ENCODE measurements at places on chromosomes 4 and X.
A peak's percentile ranks its signal among the peaks of the same experiment; 100 is the strongest.

- DNase-seq, result no peak
Measured at GRCh38 chr4:186560647-186561046, 5.3 kb upstream of the MTNR1A start.

DNA sequence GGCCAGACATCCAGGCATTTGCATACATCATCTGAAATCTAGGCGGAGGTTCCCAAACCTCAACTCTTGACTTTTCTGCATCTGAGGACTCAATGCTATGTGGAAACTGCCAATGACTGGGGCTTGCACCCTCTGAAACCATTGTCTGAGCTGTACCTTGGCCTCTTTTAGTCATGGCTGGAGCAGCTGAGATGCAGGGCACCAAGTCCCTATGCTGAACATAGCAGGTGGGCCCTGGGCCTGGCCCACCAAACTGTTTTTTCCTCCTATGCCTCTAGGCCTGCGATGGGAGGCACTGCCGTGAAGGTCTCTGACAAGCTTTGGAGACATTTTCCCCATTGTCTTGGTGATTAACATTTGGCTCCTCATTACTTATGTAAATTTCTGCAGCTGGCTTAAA, 22.7 kb downstream of the PBDC1 start:
- DNase-seq, result no peak

GRCh38 chr4:84901173-84901572, 65.3 kb downstream of the WDFY3 start:
- DNase-seq, result no peak

- DNase-seq, result no peak
Measured at GRCh38 chr4:182174979-182175378, 68.2 kb upstream of the TENM3 start.

- no peak for DNase-seq
Measured at GRCh38 chr4:24888475-24889344, 24.1 kb downstream of the CCDC149 start.

DNA sequence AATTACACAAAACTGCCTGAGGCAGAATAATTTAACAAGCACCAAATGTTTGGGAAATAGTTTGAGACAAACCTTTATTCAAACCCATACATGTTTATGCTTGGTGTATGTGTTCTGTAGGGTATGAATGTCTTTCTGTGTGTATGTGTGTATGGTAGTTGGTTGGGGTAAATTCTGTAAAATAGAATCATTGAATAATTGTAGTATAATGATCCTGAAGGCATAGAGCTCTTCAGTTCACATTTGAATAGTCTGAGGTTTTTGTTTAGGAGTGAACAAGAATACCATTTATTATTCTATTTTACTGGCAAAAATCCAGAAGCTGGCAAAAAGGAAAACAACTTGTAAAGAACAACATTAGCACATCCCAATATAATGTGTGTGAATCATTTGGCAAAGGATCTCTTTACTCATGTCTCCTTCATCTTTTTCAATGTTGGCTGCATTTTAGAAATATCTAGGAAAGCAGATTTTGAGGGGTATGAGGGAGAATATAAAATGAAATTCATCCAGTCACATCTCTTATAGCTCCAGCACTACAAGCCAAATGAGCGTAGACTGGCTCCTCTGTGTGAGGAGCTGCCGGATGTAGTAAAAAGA, 360.0 kb downstream of the CHIC1 start:
- peak; percentile 47 for DNase-seq

- no peak for DNase-seq
Measured at GRCh38 chr4:175071123-175071522, 153.0 kb downstream of the ADAM29 start.

DNA sequence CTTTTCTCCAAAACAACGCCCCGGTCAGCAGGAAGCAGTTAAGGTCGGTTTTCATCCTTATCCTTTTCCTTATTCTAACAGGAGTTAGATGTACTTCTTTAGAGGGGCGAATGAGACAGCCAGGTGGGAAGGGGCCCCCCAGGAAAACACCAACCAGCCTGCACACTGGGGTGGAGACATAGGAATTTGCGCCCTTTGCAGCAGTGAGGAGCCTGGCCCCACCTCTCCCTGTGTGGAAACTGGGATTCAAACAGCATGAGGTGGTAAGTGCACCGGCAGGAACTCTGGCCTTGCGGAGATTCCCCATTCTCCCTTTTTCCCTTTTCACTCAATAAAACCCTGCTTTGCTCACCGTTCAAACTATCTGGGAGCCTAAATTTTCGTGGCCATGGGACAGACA, 8.0 kb upstream of the FAM47C start:
- no peak for DNase-seq

GRCh38 chr4:159606835-159607234, 504.0 kb downstream of the RAPGEF2 start:
- DNase-seq, result no peak

DNA sequence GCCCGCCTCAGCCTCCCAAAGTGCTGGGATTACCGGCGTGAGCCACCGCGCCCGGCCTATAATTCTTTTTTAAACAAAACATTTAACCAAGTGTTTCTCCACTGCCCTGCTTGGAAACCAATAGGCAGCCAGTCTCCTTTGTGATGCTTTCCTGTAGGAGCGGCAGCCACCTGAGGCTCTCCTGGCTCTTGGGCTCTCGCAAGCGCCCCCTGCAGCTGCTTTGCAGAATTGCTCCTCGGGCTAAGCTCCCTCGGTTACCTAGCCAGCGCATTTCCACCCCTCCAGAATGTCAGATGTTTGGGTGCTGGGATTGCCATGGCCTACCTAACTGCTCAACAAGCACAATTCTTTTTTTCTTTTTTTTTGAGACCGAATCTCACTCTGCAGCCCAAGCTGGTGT, 7.7 kb downstream of the S100P start:
- DNase-seq, result no peak

GRCh38 chrX:40835526-40835925, 100.2 kb upstream of the MED14 start:
- no peak for DNase-seq

- DNase-seq, result no peak
Measured at GRCh38 chrX:140391313-140391712, 113.6 kb downstream of the SOX3 start.

- no peak for DNase-seq
Measured at GRCh38 chr4:145266881-145267280, 86.5 kb upstream of the OTUD4 start.

GRCh38 chrX:15714529-15714928, 23.5 kb upstream of the CA5B start:
- peak; percentile 69 for DNase-seq

DNA sequence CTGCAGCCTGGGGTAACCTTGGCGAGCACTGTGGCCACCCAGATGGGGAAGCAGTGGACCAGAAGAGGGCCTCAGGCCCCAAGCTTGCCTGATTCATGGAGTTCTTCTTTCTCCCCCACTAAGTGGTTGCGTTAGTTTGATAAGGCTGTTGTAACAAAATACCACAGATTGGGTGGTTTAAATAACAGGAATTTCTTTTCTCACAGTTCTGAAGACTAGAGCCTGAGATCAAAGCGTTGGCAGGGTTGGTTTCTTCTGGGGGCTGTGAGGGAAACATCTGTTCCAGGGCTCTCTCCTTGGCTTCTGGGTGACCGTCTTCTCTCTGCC, 105.7 kb upstream of the GATB start:
- DNase-seq, result no peak

- DNase-seq, result no peak
Measured at GRCh38 chrX:45300638-45301037, 100.0 kb upstream of the DIPK2B start.

DNA sequence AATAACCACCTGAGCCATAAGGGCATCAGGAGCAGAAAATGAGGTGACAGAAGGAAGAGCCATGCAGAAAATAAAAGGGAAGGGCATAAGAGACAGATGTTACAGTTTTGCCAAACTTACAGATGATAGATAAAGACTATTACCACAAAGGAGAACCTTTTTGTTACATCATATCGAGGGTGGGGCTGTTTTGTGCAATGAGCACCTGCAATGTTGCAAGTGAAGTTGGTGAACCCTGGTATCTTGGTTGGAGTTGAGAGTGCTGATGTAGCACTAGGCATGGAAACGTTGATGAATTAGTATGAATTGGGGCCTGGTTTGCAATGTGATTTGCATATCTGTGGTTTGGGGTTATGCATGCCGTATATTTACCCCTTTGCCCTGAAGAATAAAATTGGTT, 119.8 kb upstream of the TEX13D start:
- DNase-seq, result no peak

DNA sequence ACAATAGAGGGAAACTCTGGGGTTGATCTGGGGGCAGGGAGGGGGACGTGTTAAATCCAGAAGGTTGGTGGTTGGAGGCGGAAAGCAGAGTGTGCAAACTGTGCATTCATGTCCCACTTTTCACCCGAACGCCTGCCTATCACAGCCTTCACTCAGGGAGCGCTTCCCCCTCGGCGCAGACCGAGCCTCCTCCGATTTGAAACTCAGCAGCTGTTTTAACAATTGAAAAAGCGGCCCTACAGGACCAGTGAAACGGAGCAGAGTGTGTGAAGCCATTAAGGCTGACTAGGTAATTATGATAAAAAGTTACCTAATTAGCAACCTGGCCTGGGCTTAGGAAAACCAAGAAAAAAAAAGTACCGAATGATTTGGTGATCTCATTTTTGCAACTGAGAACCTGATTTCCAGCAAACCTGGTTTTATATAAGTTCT, 685 bp upstream of the NDNF start:
- no peak for DNase-seq

DNA sequence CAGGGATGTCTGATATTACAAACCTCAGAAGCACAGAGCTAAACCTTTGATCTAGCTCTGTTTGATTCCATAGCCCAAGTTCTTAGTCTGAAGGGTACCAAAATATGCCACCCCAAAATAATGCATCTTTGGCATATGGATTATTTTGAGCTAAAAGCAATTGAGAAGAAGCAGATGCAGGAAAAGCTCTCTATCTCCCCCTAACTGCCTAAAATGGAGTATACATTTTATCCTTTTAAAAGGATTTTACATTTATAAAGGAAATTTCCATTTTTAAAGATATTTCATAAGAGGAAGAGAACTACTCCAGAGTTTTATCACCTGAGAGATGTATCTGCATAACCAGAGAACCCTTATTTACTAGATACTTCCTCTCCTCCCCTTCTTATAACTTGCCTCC, 158.7 kb downstream of the ZNF674 start:
- DNase-seq, result no peak

GRCh38 chr4:71377561-71377960, 38.7 kb downstream of the SLC4A4 start:
- DNase-seq, result no peak
